CD4-positive, alpha-beta T cell treated with Interleukin-2 at 100 ng/mL for 4 hours (primary cell): ENCODE measurements at places on chromosomes 3 and 15.

GRCh38 chr3:24367216-24367615 lies 127.4 kb downstream of the THRB start:
- no peak for DNase-seq

- no peak for DNase-seq
Observed at GRCh38 chr15:77992356-77993222, 84.9 kb downstream of the TBC1D2B start.

DNA sequence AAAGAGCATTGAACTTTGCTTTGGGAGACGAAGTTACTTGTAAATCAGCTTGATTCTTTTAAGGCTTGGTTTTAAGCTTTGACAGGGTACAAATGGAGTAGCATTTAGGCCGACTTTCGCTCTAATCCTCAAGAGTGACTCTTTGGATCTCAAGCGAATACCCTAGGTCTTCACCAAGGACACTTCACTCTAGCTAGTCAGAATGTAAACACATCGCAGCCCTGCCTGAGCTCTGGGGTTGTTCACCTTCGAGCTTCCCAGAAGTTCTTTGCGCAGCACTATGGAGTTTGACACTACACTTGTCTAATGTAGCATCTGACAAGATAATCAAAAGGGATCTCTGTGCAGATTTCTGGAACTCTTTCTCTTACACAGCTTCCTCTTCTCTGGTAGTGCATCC lies 22.3 kb downstream of the NRG4 start:
- DNase-seq, result no peak

- DNase-seq, result no peak
Observed at GRCh38 chr3:155876503-155876902, 6.1 kb downstream of the GMPS start.

- no peak for DNase-seq
Observed at GRCh38 chr3:66507423-66508260, 6.8 kb upstream of the LRIG1 start.

DNA sequence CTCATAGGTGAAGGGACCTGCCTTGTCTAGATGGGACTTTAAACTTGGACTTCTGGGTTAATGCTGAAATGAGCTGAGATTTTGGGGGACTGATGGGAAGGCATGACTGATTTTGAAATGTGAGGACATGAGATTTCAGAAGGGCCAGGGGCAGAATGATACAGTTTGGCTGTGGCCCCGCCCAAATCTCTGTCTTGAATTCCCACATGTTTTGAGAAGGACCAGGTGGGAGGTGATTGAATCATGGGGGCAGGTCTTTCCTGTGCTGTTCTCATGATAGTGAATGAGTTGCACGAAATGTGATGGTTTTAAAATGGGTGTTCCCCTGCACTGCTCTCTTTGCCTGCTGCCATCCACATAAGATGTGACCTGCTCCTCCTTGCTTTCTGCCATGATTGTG lies 42.8 kb downstream of the ILDR1 start:
- no peak for DNase-seq

GRCh38 chr3:55818485-55818884 lies 331.4 kb upstream of the WNT5A start:
- no peak for DNase-seq

DNA sequence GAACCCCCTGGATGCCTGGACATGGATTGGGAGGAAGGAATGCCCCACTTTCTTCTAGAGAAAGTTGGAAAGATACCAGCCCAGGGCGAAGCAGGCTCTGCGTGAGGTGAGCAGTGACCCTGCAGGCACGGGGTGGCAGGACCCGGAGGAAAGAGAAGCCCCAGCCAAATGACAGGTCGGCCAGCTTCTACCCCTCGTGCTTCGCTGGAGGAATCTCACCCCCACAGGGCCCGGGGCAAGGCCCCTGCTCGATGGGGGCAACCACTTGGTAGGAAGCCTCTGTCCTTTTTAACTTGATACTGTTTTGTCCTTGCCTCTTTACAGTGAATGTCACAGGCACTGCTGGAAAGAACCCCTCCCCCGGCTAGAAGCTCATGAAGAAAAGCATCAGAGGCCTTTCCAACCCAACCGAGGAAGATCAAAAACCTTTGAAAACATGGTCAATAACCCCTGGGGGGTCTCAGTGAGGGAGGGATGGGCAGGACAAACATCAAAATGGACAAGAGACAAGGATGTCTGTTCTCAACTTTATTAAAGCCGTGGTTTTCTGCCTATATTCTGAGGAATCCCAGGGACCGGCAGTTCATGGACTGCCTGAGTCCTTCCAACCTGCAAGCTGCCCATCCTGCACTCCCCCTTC lies 54.4 kb downstream of the SH3BP5 start:
- no peak for DNase-seq
